NCI-H460 (cell line): ENCODE measurements at places on chromosomes 12 and 14. TPM values are rescaled to one million over a fixed set of nuclear protein-coding genes. Genes with fewer than 3 reads are reported as not detected.

The USP44 gene
- total RNA-seq: 0.09 TPM in 1 of 2 replicates, not detected in the other

The OSGEP gene
- total RNA-seq: 29.6 and 32.6 TPM in 2 replicates

The SMCO2 gene
- total RNA-seq: 0.27 TPM in 1 of 2 replicates, not detected in the other

The CLEC1A gene
- total RNA-seq: not detected in 2 replicates

The ACOT6 gene
- total RNA-seq: not detected in 2 replicates

The JPH4 gene
- not detected in 2 replicates for total RNA-seq

The KCNA1 gene
- total RNA-seq: not detected in 2 replicates

The MMP19 gene
- not detected in 2 replicates for total RNA-seq

The AVPR1A gene
- total RNA-seq: not detected in 2 replicates

The CLEC4A gene
- not detected in 2 replicates for total RNA-seq

The MAP1LC3B2 gene
- 0.97 TPM in 1 of 2 replicates, not detected in the other for total RNA-seq

The OR6C2 gene
- not detected in 2 replicates for total RNA-seq

The CEBPE gene
- not detected in 2 replicates for total RNA-seq

The DLK1 gene
- total RNA-seq: not detected in 2 replicates

The NRIP2 gene
- total RNA-seq: not detected in 2 replicates

The GLIPR1 gene
- 13.6 and 17.2 TPM in 2 replicates for total RNA-seq

The PTCSC3 gene
- not detected in 2 replicates for total RNA-seq

The GCH1 gene
- 11.5 and 15.2 TPM in 2 replicates for total RNA-seq

The SLC17A8 gene
- not detected in 2 replicates for total RNA-seq

The USP15 gene
- total RNA-seq: 52.6 and 56.3 TPM in 2 replicates

The GYS2 gene
- not detected in 2 replicates for total RNA-seq

The TAS2R50 gene
- 0.43 and 1.9 TPM in 2 replicates for total RNA-seq

The RHOJ gene
- total RNA-seq: not detected in 2 replicates

The KRT74 gene
- total RNA-seq: not detected in 2 replicates

The SERPINA6 gene
- total RNA-seq: 0.26 TPM in 1 of 2 replicates, not detected in the other

The FOXM1 gene
- total RNA-seq: 23.8 and 28.1 TPM in 2 replicates

The OAS2 gene
- total RNA-seq: 0.95 and 0.99 TPM in 2 replicates

The AMHR2 gene
- total RNA-seq: 0.15 TPM in 1 of 2 replicates, not detected in the other

The MYF5 gene
- total RNA-seq: not detected in 2 replicates

The LRP6 gene
- 19.2 and 21.1 TPM in 2 replicates for total RNA-seq

The MYO1H gene
- total RNA-seq: not detected in 2 replicates

The RAB5B gene
- 37.6 and 39.4 TPM in 2 replicates for total RNA-seq
